ENCODE measurements at places on chromosomes 12 and 14. TPM values are rescaled to one million over a fixed set of nuclear protein-coding genes. Genes with fewer than 3 reads are reported as not detected.

RNASE8 gene
- not detected for total RNA-seq

GLIPR1L1 gene
- not detected for total RNA-seq

PPP4R4 gene
- 3.0 TPM for total RNA-seq

AQP2 gene
- total RNA-seq: not detected

KRT74 gene
- not detected for total RNA-seq

ZNF664 gene
- 113 TPM for total RNA-seq

ANO2 gene
- 17.1 TPM for total RNA-seq

ARHGEF25 gene
- 25.7 TPM for total RNA-seq

PLEKHD1 gene
- total RNA-seq: 1.3 TPM

PDE6H gene
- not detected for total RNA-seq

JPH4 gene
- 33.3 TPM for total RNA-seq

SERPINA9 gene
- not detected for total RNA-seq

Measured in cerebellum (tissue), 4 donors.